ENCODE measurements at places on chromosomes 13 and 19.

GRCh38 chr19:50745221-50745620 lies 22.1 kb downstream of the CLEC11A start:
- no peak for DNase-seq

GRCh38 chr19:50844296-50844935 lies 10.3 kb upstream of the KLK3 start:
- no peak for DNase-seq

GRCh38 chr13:21800837-21801616 lies 130.2 kb downstream of the FGF9 start:
- DNase-seq, result no peak

- DNase-seq, result no peak
Measured at GRCh38 chr19:49773663-49774350, 7.0 kb downstream of the AP2A1 start.
